Stomach (tissue), 19 donors: ENCODE measurements at places on chromosomes 5 and 9. TPM values are rescaled to one million over a fixed set of nuclear protein-coding genes. Genes with fewer than 3 reads are reported as not detected.

GRCh38 chr5:134642931-134643530 lies 5.6 kb upstream of the SEC24A start:
- H3K4me3 ChIP-seq = no peak overlapping the region
- no peak for DNase-seq

- no peak overlapping the region for H3K27ac ChIP-seq
- no peak for DNase-seq
- peaks cover 40% of the 10 kb centered on the region for H3K4me1 ChIP-seq
- H3K27me3 ChIP-seq = no peaks in the 10 kb centered on the region
Measured at GRCh38 chr9:86731511-86732063, 215.7 kb downstream of the GAS1 start.

DNA sequence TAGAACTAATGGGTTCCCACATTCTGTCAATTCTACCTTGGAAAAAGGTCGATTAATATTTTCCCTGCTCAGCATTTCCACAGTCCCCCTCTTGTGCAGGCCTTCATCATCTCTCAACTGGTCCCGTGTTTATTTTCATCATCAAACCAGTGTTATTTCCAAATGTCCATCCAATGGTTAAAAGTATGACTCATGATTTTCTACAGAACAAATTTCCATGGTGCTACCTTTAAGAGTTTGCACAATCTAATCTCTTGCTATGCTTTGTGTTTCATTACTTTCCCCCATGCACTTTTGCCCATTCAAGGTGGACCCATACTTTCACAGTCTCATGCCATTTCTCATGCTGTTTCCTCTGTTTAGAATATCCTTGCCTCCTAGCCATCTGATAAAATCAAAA lies 143.7 kb downstream of the CCDC192 start:
- H3K4me3 ChIP-seq = no peak overlapping the region
- H3K4me1 ChIP-seq = peaks cover 15% of the 10 kb centered on the region
- no peak for DNase-seq
- H3K27ac ChIP-seq = no peak overlapping the region
- H3K27me3 ChIP-seq = no peaks in the 10 kb centered on the region
- H3K36me3 ChIP-seq = no peaks in the 10 kb centered on the region

DNA sequence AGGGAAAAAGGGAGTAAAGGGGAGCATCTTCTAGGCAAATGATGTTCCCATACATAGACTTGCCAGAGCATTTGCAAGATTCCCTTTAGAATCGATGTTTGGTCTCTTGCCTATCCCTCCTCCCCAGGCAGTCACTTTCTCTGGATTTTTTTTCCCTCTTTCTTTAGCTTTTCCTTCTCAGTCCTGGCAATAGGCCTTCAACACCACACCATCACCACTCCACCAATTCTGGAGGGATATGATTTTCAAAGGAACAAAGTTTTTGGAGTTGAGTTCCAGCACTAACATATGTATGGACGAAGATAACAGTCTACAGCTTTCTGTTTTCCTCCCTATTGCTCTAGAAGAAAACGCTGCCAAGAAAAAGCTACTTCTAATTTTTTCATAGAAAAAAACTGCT lies 377.4 kb downstream of the PDE4D start:
- H3K27ac ChIP-seq = no peak overlapping the region
- no peaks in the 10 kb centered on the region for H3K36me3 ChIP-seq
- H3K27me3 ChIP-seq = no peaks in the 10 kb centered on the region
- DNase-seq = no peak
- no peak overlapping the region for H3K4me3 ChIP-seq

DNA sequence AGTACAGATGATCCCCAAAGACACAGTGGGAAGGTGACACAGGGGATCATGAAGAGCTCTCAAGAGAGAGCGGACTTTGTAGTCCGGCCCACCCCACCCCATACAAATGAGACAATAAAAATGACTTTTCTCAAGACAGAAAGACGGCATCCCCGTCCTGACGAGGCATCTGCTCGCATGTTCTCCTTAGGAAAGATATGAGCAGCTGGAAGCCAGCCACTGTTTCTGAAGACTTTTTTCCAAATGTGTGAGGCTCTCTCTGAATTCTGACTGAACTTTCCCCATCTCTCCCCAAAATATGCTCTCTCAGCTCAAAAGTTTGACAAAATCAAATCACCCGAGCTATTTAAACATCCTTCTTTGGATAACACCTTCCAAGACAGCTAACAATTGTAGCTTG lies 105.2 kb downstream of the RFK start:
- no peak overlapping the region for H3K27ac ChIP-seq
- no peak overlapping the region for H3K4me3 ChIP-seq
- H3K36me3 ChIP-seq = no peaks in the 10 kb centered on the region
- no peaks in the 10 kb centered on the region for H3K27me3 ChIP-seq

GRCh38 chr5:7897014-7897600 lies 28.2 kb downstream of the MTRR start:
- H3K27ac ChIP-seq = no peak overlapping the region
- H3K4me3 ChIP-seq = no peak overlapping the region
- H3K4me1 ChIP-seq = no peaks in the 10 kb centered on the region
- peak; percentile 44 for DNase-seq
- H3K27me3 ChIP-seq = no peaks in the 10 kb centered on the region

DNA sequence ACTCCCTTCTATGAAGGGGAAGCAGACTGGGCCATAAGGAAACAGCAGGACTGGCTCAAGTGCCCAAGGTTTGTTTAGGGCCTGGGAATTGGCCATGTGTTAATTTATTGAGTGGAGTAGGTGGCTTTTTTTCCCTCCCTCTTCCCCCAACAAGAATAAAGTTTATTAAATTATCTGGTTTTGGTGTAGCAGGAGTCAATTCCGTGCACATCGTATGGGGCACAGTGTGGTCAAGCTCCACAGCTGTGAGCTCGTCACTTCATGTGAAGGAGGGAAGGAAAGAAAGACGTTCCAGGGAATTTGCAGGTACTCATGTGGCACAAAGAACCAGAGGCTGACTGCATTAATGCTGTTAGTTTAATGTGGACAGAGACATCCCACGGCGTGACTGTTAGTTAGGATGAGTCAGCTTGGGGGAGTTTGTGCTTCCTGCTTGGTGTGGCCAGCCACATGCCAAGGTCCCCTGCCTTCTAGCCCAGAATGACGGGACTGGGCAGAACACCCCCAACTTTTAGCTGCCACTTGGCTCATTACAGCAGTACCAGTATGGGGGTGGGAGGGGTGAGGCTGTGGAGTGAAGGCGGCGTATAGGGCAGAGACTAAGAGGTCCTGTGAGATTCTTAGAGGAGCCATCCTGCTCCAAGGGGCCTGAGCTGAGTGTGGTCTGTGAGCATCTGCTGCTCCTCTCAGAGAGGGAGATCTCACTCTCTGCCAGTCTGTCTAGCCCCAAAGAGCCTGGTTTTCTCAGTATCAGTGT lies 33.2 kb downstream of the CSF1R start:
- H3K4me1 ChIP-seq = no peaks in the 10 kb centered on the region
- no peak for DNase-seq
- H3K36me3 ChIP-seq = peaks cover 81% of the 10 kb centered on the region
- no peak overlapping the region for H3K27ac ChIP-seq

EGR1 gene
- 48.1 TPM for total RNA-seq

GRCh38 chr5:114418176-114419066 lies 56.6 kb downstream of the KCNN2 start:
- H3K4me1 ChIP-seq = no peaks in the 10 kb centered on the region
- no peak overlapping the region for H3K27ac ChIP-seq
- no peaks in the 10 kb centered on the region for H3K36me3 ChIP-seq
- H3K27me3 ChIP-seq = no peaks in the 10 kb centered on the region

ABCA1 gene
- total RNA-seq = 44.5 TPM

DNA sequence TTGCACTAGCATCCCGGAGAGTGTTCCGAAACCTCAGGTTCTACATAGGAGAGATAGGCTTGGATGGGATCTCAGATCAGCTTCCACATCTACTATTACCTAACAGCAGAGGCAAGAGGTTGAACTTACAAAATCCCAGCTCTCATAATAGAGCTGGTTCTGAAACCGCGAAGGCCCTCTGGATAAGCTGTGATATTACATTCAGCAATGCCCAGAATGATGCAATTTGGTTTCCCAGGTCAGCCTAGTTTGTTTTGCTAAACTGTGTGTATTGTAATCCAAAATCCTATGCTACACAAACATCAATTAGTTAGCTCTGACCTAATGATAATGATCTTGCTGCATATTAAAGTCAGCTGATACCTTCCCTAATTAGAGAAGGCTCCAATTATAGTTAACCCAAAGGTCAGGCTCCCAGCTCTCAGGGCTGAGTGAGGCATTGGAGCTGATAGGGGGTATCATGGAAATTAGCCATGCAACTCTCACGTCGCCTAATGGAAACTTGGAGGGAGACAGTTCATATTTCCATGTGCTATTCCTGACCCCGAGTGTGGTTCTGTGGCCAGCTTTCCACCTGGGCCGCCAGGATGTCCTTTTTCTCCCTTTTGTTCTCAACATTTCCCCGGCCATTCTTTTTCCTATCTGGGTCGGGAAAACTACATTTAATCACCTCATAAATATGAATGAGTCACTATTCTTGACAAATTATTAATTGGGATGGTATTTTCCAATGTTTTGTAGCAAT lies 278.4 kb upstream of the IRX1 start:
- no peak for DNase-seq
- H3K27me3 ChIP-seq = no peaks in the 10 kb centered on the region
- H3K4me1 ChIP-seq = no peaks in the 10 kb centered on the region
- no peak overlapping the region for H3K27ac ChIP-seq

TPPP gene
- total RNA-seq = 11.0 TPM

GHR gene
- 34.8 TPM for total RNA-seq

DNA sequence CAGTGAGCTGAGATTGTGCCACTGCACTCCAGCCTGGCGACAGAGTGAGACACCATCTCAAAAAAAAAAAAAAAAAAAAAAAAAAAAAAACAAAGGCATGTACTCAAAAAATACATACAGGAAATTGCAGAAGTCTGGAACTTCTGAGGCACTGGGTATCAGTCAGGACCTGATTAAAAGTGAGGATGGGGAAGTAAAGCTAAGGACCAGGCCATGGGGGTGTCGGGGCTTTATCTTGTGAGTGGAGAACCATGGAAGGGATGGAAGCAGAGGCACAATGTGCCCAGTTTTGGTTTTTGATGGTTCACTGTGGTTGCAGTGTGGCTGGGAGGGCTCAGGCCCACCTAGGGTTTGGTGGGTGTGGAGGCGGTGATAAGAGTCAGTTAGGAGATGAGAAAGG lies 212.7 kb upstream of the PIK3R1 start:
- no peaks in the 10 kb centered on the region for H3K27me3 ChIP-seq
- H3K4me3 ChIP-seq = no peak overlapping the region
- no peak overlapping the region for H3K27ac ChIP-seq
- no peak for DNase-seq

OTP gene
- not detected for total RNA-seq
